Lung (tissue), 17 donors: ENCODE measurements at places on chromosomes 3 and 15.

- no peak for DNase-seq
These were observed 143.1 kb downstream of the CHSY1 start for GRCh38 chr15:101108791-101109190.

DNA sequence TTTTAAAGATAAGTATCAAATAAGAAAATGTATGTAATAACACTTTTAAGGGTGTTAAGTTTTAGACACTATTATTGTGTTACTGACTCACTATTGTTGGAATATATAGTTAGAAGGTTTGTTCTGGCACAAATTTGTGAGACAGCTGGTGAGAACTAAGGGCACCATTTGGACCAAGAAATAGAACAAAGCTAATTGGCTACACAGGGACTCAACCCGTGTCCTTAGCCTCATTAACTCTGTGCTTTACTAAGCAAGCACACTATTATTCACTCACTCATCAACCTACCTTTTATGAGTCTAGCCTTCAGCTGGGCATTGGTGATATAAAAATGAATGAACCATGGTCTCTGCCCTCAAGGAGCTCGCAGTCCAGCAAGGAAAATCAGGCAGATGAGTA lies 4.1 kb upstream of the UNC13C start:
- no peak for DNase-seq

DNA sequence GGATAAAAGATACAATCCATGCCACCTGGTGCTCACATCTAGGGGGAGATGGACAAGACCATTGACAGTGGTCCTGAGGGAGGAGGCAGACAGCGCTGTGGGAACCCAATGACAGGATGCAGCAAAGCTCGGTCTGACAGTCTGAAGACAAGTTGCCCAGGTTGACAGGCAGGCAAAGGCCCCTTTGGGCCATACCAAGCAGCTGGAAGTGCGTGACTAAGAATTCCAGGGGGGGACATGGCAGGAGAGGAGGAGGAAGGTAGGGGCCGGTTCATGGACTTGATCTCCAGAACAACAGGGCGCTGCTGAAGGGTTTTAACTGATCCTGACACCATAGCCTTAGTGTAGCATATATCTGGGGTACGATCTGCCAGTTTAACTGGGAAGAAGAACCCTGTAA lies 83.4 kb downstream of the RPLP1 start:
- no peak for DNase-seq

DNA sequence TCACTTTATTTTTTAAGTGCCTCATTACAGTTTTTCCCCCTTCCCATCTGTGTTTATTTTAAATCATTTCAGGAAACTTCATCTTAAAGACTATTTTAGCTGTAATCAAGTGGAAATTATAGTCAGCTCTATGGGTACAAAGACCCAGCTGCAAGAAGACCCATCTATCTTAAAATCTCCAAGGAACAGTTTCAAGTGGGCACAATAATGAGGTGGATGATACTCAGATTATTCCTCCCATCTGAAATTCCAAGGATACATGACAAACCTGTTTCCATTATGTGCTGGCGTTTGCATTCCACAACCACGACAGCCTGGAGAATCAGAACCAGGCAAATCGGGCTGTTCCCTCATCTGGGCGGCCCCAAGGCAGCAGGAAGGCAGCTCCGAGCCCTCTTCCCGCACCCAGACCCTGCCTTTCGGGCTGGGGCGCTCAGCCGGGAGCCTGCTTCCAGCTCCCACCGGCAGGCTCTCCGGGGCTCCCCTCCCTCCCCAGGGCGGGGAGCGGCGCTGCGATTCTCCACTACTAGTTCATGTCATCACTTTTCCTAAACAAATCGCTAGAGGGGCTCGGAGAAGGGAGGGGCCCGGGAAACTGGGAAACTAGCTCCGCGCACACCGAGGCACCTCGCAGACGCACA lies at the start of gene MGLL:
Gene MGLL, minus strand, starts transcription at position 475 of the 641 bp plus-strand sequence. Its CDS starts 197 bp downstream, at position 278.
- DNase-seq, result peak; percentile 60

- DNase-seq, result peak; percentile 8
These were observed 288.3 kb downstream of the CNTN6 start for GRCh38 chr3:1380926-1381646.

DNA sequence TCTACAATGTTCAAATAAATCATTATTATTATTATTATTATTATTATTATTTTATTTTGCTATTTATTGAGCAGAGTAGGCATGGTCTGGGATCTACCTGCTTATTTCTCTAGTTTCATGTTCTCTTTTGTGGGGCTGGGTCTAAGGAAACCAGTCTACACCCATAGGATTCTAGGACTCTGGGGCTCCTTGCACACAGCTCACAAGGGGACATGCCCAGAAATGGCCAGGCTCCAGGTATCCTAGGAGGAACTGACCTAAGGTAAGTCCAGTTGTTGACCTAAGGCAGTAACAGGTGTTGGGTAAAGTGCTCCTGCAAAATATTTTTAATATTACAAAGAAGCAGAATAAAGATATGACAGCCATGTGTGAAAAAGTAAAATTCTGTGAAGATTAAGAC lies 149.6 kb upstream of the TBL1XR1 start:
- no peak for DNase-seq

- no peak for DNase-seq
These were observed 43.8 kb upstream of the SLC25A26 start for GRCh38 chr3:66177026-66177425.

DNA sequence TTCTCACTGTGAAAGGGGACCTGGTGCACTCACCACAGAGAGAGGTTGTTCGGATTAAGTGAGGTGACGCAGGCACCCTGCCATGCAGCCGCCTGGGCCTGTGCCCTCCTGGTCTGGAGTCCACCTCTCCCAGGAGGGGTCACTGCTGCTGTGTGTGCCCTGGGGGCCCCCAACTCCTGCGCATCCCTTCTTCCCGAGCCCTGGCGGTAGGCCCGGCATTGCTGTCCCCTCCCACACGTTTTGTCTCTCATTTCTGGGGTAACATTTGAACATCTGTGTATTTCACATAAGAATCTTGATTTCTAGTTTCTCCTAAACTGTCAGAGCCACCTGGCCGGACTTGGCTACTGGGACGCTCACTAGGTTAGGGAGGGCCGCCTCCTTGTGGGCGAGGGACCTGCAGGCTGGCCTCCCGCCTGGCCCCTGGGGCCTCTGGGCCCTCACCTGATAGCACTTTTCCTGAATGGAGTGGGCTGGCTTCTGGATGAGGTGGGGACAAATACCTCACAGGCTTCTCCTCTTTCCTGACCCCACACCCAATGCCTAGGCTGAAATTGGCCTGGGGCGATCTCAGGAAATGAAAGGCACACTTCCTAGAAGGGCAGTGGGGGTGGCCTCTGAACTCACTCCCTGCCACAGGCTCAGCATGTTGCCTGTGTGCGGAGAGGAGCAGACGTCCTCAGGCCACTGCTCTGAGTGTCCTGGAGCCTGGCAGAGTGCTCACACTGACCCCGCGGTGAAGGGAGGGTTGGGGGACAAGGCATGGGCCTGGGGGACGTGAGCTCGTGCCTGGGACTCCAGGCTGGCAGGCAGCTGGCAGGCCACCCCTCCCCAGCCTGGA lies 104.2 kb upstream of the PRR23E start:
- DNase-seq, result no peak

DNA sequence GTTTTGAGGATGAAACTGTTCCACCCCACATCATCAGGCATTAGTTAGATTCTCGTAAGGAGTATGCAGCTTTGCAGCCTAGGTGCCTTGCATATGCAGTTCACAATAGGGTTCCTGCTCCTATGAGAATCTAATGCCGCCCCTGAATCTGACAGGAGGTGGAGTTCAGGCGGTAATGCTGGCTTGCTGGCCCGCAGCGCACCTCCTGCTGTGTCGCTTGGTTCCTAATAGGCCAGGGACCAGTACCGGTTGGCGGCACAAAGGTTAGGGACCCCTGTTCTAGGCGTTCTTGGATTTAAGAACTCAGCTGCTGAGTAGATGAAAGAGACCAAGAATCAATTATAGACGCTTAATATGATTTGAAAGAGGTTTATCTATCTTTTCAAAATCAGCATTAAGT lies 595.4 kb downstream of the CADM2 start:
- no peak for DNase-seq

DNA sequence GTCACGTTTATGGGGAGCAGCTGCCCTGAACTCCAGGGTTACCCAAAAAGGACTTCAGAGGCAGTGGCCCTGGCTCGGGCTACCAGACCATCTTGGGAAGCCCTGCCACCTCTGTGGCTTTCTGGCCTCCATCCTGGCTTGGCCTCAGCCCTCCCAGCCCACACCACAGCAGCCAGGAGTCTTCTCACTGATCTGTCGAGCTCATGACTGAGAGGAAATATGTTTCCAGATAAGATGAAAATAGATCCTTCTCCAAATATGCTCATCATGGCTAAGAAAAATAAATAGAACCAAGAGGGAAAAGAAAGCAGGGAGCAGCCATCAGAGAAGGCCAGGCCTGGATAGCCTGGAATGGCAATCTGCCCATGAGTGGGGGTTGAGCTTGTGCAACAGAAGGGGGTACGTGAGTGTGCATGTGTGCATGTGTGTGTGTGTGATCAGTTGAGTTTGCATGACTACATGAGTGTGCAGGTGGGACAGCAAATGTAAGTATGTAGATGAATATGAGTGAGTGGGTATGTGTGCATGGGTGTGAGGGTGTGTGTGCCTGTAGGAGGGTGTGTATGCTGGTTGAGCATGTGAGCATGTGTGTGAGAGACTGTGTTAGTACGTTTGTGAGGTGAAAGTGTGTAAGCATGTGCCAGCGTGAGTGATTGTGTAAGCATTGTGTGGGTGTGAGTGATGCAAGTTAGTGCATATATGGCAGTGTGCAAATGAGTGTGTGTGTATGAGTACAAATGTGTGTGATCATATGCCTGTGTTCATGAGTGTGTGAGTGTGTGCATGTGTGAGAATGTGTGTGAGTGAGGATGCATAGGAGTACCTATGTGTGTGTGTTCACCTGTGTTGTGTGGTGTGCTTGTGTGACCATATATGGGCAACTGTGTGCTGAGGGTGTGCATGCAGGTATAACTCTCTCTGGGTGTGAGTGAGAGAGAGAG lies 9.9 kb upstream of the RFT1 start:
- DNase-seq, result no peak

DNA sequence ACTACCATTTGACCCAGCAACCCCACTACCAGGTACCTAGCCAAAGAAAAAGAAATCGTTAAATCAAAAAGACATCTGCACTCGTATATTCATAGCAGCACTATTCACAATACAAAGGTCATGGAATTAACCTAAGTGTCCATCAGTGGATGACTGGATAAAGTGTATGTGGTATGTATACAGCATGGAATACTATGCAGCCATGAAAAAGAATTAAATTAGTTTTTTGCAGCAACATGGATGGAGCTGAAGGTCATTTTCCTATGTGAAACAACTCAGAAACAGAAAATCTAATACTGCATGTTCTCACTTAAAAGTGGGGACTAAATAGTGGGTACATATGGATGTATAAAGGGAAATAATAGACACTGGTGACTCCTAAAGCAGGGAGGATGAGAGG lies 175.2 kb downstream of the ZIC4 start:
- no peak for DNase-seq

- DNase-seq, result no peak
These were observed 48.3 kb upstream of the TRIM42 start for GRCh38 chr3:140629357-140630137.

DNA sequence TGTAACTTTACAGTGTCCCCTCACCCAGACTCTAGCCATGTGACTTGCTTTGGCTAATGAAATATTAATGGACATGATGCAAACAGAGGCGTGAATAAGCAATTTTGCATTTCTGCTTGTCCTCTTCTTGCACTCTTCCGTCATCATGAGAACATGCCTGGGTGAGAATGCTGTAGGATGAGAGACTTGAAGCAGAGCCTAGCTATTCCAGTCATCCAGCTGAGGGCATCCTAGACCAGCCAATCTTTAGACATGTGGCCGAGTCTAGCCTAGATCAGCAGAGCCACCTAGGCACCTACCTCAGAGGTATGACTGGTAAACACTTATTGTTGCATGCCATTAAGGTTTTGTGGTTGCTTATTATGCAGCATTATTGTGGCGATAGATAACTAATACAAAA lies 450.5 kb upstream of the AZI2 start:
- DNase-seq, result peak; percentile 5

DNA sequence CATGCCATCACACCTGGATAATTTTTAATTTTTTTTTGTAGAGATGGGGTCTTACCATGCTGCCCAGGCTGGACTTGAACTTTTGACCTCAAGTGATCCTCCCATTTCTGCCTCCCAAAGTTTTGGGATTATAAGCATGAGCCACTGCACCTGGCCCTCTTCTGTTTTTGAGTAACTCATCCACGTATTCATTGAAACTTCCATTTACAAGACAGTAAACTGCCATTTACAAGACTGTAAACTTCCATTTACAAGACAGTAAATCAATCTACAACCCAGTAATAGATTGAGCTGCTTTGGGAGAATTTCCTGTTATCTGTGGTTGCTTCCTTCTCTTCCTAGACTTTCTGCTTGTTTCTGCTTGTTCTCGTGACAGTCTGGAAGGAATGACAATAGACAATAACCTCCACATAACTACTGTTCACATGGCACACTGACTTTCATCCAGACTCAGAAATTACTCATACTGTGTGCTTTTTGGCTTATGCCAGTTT lies 114.7 kb upstream of the CCNL1 start:
- DNase-seq, result no peak

DNA sequence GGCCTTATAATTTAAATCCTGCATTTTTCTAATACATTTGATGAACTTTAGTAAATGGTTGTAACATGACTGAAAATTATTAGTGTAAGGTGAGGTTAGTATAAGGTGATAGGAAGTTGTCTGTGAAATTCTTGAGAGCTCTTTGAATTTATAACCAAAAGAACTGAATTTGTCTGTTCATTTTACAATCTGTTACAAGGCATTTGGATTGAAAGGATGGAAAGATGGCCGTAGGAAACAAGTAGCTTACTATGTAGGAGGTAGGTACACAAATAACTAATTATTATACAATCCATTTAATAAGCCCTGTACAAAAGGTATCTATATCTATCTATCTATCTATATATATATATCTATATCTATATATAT lies 6.6 kb downstream of the DIPK2A start:
- no peak for DNase-seq

- no peak for DNase-seq
These were observed 3.0 kb upstream of the APH1B start for GRCh38 chr15:63274427-63274826.

GRCh38 chr15:81894061-81894460 lies 151.8 kb downstream of the MEX3B start:
- DNase-seq, result no peak

DNA sequence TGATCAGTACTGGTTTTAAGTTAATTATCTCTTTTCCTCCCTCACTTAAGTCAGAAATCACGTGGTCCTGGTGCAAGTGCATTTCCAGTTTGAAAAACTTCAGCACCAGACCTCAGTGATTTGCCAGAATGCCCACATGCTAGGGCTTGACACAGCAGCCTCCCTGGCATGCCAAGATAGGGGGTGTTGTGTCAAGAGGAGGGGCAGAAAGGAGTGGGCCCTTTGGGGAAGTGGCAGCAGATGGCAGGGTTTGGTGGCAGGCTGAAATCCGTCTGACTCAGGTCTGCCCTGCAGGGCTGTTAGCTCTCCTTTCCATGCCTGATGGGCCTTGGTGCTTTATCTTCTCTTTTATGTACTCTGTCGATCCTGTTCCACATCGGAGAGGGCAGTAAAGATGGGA lies 23.4 kb downstream of the PXK start:
- no peak for DNase-seq

GRCh38 chr3:105688821-105689220 lies 180.0 kb downstream of the CBLB start:
- no peak for DNase-seq
